ENCODE measurements at places on chromosomes 13 and 19.
A peak's percentile ranks its signal among the peaks of the same experiment; 100 is the strongest.

- DNase-seq = no peak
Measured at GRCh38 chr13:84934911-84935310, 864.3 kb downstream of the SLITRK6 start.

DNA sequence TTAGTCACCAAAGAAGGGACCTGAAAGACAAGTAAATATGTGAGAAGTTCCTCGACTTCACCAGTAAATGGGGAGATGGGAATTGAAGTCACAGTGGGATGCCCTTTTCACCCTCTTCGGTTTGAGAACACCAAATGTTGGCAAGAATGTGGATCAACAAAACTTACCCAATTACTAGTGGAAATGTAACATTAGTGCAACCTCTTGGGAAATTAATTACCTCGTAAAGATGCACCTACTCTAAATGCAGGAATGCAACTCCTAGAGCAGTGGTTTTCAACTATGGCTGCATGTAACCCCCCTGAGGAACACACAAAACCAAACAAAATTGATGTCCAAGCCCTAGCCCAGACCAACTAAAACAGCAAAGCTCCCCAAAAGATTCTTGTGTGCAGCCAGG lies 78.1 kb downstream of the LNX2 start:
- DNase-seq = no peak

GRCh38 chr13:32431361-32431760 lies 3.4 kb upstream of the N4BP2L1 start:
- no peak for DNase-seq

DNA sequence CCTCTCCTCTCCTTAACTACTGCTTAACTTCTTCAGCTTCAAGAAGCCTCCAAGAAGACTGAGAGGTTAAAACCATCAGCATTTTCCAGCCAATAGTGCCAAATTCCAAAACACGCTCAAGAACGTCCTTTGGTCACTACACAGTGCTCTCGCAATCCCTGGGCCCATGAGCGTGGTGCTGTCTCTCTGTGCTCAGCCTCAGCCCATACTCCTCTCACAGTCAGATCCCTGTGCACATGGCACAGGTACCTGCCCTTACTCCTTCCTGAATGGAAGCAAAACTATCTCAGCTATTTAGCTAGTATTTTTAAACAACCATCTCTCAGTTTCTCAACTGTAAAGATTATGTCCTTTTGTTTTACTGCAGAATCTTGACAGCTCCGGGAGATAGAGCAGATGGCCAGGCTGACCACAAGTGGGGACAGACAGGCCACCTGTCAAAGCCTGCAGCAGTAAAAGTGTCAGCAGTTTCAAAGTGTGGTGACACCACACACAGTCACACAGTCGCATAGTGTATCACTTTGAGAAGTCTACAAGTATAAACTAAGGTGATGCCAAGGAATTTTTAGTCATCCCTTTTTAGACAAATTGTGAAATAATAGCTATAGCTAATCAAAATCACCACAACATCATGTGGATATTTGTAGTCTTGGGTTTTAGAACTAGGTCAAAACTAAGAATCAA lies 35.7 kb downstream of the DZIP1 start:
- DNase-seq = no peak

- DNase-seq = no peak
Measured at GRCh38 chr13:94966422-94966955, 254.1 kb upstream of the SOX21 start.

- no peak for DNase-seq
Measured at GRCh38 chr13:80359778-80360452, 19.0 kb upstream of the SPRY2 start.

DNA sequence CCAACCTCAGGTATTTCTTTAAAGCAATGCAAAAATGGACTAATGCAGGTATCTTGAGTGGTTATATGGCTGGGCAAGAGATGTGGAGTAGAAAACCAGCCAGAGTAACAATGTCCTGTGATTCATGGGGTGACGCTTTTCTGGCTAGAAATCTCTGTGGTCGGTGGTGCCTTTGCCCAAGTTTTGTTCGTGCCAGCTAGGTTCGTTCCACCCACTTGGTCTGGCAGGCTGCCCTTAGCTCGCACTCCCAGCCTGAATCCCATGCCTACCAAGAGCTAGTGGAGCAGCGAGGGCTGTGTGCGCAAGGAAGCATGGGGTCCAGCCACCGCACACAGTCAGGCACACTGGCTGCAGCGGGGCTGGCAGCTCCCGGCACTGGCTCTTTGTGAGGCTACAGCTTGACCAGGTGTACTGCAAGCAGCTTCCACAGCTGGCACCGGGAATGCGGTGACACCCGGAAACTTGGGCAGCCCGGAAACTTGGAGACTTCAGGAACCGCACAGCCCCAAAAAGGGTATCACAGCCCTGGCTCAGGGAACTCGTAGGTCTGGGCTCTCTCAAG lies 349.6 kb upstream of the PCDH20 start:
- DNase-seq = no peak

DNA sequence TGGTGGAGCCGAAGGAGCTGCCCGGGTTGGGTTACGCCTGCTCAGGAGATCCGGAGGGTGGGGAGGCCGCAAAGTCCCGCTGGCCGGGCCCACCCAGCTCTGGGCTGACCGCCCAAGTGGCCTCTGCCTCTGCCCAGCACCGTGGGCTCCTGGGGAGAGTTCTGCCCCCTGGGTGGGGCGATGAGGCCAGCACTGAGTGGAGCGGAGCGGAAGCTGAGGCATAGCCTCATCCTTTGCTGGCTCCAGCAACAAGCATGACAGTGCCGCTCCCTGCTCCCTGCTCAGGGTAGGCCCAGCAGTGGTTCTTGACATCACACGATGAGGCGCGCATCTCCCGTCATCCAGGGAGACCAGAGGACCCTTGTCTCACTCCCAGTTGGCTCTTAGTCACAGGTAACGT lies 22.5 kb downstream of the CCDC8 start:
- DNase-seq = no peak

- no peak for DNase-seq
Measured at GRCh38 chr13:72527333-72527732, 200.1 kb downstream of the MZT1 start.

DNA sequence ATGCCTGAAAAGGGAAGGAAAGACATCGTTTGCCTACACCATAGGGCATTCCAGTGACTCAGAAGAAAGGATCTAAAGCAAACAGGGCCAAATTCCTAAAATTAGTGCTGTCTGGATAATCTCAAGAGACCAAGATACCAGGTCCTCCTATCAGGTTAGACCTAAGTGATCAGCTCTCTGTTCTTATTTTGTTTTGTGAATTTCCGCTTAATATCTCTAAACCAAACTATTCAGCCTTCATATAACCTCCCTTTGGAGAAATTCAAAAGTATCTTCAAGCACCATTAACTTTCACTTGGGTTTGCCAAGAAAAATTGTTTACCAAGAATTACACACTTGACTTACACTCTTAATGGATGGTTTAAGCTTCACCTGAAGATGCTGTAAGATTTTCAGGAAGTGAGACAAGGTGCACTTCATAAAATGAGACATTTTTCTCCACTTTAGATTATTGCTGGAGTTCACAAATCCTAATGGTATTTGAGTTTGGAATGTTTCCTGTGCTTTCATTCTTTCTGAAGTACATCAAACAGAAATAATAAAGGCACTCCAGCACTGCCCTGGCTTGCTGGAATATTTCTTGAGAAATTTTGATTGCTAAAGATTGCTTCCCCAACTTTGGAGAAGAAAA lies 376.1 kb downstream of the LMO7 start:
- DNase-seq = no peak

- DNase-seq = no peak
Measured at GRCh38 chr19:3556978-3557460, 367 bp downstream of the MFSD12 start.

GRCh38 chr19:3505598-3506383 lies at the start of gene FZR1:
Gene FZR1 (plus strand): TSS chr19:3506311. CDS start chr19:3522990, 16,679 bp downstream.
- DNase-seq = peak; percentile 99

DNA sequence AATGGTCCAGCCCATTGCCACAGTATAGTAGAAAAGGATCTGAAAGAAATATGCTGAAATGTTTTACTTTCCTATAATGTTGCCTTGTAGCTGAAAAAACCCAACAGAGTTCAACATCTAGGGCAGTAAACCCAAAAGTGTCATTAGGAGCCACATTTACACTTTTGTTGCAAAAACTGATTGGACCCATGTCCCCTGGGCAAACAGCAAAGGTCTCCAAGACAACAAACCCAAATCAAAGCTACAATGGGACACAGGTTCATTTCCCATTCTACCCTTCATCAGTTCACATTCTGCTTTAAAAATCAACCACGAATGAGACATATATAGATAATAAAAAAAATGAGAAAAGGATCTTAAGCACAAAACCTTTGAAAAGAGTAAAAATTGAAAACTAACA lies 744.8 kb downstream of the PCDH17 start:
- no peak for DNase-seq

GRCh38 chr19:38018694-38019395 lies 111.8 kb downstream of the SIPA1L3 start:
- no peak for DNase-seq

DNA sequence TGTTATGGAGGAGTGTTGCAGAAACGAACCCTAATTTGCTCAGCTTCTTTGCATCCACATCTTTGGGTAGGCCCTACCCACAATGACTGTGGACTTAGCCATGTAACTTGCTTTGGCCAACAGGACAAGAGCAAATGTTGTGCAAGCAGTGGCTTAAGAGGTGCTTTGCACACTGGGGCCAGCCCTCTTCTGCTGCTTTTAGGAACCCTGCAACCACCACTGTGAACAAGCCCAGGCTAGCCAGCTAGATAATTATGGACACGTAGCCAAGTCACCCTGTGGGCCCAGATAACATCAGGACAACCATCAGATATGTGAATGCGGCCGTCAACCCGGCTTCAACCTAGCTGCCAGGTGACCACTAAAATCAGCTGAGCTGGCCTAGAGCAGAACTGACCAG lies 17.1 kb downstream of the C19orf47 start:
- DNase-seq = no peak

GRCh38 chr13:105764486-105764885 lies 771.0 kb downstream of the EFNB2 start:
- no peak for DNase-seq

- DNase-seq = no peak
Measured at GRCh38 chr19:38900743-38901190, 998 bp downstream of the NFKBIB start.

- no peak for DNase-seq
Measured at GRCh38 chr19:29264897-29265296, 51.9 kb upstream of the UQCRFS1 start.

DNA sequence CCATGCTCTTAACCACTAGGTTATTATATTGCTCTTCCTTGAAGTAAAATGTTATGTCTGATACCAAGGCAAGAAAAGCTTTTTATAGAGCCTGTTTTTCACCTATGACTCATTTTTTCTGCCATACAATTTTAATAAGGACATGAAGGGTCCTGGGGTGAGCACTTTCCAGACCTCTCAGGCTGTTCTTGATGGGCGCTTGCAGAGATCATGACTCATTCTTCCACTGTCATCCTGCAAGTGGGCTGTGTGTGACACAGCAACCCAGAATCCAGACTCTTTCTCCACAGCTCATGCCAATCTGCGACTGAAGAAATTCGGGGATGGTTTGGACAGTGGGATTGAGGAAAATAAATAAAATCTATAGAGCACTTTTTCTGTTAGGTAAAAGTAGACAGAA lies 506.7 kb upstream of the NBEA start:
- no peak for DNase-seq
